ENCODE measurements at places on chromosomes 7 and 10.

- DNase-seq = no peak
Measured at GRCh38 chr10:76882796-76883195, 754.8 kb downstream of the KCNMA1 start.

- DNase-seq = no peak
Measured at GRCh38 chr7:128039544-128039953, 8.3 kb upstream of the LRRC4 start.

GRCh38 chr7:75921479-75921878, 6.5 kb downstream of the POR start:
- no peak for DNase-seq

DNA sequence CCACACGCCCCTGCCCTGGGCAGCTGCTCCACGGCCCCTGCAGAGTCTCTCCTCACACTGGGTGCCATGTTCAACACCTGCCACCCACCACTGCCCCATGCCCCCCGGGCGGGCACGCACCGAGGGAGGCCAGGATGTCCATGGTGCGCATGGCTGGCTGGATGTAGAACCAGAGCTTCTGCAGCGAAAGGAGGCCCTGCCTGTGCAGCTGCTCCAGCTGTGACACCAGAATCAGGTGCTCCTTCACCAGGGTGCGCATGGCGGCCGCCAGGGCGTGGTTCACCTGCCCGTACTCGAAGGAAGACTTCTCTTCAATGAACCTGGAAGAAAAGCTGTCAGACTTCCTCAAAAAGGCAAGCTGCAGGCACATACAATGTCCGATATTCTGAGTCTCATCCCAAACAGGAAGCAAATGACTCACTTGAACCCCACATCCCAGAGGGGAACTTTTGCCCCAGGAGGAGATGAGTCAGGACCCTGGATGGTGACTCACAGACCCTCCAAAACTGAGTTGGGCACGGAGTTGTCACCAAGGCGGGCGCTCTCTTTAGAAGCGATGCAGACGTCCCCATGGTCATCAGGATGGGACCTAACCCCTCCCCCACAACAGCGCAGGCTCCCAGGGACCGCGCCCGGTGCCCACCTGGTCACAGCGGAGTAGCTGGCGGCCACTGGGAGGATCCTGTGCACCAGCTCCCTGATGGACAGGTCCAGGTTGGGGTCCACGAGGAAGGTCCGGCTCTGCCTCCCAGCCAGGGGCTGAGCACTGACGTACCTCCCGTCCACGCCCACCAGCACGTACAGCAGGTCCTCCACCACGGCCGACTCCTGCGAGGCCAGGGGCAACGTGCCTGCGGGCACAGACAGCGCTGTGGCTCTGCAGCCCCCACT, 15.5 kb downstream of the TUBGCP2 start:
- no peak for DNase-seq

GRCh38 chr10:11608159-11609013, 3.1 kb downstream of the USP6NL start:
- no peak for DNase-seq

- DNase-seq = no peak
Measured at GRCh38 chr7:83872501-83872900, 223.6 kb upstream of the SEMA3E start.

Data from GF-D8 (cell line).